ENCODE measurements at places on chromosomes 5 and 9.

GRCh38 chr9:134792627-134793026 is 88.0 kb upstream of the FCN2 start:
- no peak for DNase-seq

DNA sequence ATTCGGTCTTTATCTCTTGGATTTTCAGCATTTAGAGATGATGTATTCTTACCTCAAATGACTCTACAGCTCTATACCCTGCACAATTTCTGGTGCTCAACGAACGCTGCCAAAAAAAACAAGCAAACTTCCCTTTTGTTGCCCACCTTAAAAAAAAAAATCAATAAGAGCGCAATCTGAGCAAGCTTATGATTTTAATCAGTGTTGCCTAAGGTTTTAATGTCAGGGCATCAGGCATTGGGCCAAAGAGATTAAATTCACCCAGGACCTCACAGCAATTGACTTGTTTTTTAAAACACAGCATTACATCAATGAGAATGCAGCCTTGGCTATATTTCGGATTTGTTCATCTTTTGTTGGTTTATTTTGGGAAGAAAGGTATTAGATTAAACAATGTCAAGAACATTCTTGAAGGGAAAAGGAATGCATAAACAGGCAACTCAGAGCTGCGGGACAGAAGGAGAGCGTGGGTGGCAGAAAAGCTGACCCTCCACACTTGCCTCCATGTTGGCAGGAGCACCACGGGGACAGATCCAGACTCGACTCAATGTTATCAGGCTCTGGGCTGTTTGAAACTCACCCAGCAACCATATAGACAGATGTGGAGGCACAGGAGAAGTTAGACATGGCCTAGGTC is 127.5 kb upstream of the DAPK1 start:
- DNase-seq = no peak

DNA sequence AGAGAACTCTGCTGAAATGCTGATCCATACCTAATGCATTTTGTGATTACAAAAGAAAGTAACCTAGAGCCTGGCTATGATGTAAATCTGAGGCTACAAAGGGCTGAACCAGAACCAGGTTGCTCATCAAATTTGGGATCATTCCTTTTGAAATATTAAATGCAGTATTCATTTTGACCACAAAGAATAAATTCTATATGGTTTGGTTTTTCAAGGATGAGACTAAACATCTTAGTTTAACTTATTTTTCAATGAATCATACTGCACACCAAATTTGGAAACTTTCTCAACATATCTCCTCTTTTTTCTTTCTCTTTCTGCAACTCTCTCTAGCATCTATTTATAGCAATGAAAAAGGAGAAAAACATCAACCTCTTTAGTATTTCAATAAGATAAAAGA is 46.5 kb downstream of the CEMIP2 start:
- DNase-seq = no peak

GRCh38 chr5:139138109-139138508 is 60.1 kb downstream of the SIL1 start:
- no peak for DNase-seq

DNA sequence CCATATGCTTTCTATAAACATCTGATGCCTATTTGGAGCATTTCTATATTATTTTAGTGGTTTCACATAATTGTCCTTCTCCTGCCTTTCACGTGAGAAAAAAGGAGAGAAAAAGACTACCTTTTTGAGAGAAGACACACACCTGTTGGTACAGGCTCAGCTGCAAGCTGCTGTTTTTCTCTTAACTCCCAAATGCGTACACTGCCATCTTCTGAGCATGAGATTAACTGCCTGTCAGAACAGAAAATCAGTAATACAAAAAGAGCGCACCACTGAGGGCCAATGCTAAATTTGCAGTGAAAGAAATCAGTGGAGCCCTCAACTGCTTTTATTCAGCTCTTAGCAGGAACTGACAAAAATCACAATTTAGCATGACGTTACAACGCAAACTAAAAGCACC is 54.9 kb downstream of the WDR41 start:
- DNase-seq = peak; percentile 56

- no peak for DNase-seq
These were observed 384.8 kb downstream of the PRELID2 start for GRCh38 chr5:145450286-145450885.

DNA sequence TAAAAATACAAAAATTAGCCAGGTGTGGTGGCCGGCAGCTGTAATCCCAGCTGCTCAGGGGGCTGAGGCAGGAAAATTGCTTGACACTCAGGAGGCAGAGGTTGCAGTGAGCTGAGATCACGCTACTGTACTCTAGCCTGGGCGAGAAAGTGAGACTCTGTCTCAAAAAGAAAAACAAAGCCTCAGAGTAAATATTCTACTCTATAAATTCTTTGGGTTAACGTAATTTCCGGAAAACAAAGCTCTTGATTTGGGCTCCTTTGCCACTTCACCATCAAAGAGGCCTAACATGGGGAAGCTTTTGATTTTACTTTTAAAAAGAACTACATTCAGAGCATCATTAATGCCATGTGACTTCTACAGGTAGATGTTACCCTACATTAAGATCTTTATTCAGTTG is 103.1 kb downstream of the SERINC5 start:
- DNase-seq = no peak
